EL (cell line): ENCODE measurements at places on chromosomes 7 and 10.
A peak's percentile ranks its signal among the peaks of the same experiment; 100 is the strongest.

GRCh38 chr7:143399151-143399550, 9.5 kb downstream of the EPHA1 start:
- DNase-seq = no peak

- DNase-seq = peak; percentile 21
Observed at GRCh38 chr10:114310346-114310745, 71.3 kb downstream of the VWA2 start.

DNA sequence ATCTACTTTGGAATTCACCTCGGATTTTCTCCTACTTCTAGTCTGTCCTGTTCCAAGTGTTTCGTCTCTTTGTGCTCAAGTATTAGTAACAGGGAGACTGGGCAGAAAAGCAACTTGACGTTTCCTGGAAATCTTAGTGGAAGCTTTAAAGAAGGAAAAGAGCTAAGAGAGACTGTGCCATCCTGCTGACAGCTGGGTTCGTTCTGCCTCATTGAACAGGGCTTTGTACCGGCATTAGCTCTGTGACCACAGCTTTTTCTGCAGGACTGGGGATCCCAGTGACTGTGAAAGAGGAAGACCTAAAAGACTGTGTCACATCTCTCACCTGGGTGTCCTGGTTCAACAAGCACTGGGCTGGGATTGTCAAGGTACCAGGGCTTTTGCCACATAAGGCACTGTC, 70.8 kb upstream of the CDCA7L start:
- no peak for DNase-seq

DNA sequence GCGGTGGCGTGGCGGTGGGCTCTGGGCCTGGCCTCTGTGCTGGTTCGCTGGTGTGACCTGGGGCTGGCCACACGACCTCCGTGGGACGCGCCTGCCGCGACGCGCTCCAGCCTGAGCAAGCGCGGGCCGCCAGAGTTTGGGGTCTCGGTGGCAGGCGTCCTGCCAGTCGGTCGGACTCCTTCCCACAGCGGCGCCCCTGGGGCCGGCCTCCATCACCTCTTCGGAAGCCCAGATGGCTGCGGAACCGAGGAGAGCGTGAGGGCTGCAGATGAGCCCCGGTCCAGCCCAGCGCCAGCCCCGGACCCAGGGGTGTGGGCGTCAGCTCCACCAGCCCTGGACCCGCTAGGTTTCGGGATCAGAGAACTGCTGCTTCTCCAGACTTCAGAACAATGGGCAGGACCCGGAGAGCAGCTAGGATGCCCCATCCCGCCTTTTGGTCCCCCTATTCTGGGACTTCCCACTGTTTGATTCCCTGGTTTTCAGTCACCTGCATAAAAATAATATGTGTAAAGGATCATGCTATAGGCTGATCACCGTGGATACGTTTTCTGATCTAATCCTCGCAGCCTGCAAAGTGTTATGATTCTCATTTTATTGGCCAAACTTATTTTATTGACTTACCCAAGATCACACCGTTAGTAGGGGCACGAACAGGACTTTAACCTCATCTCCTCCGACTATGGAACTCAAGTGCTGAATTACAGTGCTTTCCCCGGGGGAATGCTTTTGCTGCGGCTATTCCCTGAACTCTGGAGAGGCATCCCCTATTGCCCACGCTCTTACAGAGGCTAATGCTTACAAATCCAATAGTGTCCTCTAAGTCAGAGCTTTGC, 2.8 kb downstream of the CYP26C1 start:
- no peak for DNase-seq

DNA sequence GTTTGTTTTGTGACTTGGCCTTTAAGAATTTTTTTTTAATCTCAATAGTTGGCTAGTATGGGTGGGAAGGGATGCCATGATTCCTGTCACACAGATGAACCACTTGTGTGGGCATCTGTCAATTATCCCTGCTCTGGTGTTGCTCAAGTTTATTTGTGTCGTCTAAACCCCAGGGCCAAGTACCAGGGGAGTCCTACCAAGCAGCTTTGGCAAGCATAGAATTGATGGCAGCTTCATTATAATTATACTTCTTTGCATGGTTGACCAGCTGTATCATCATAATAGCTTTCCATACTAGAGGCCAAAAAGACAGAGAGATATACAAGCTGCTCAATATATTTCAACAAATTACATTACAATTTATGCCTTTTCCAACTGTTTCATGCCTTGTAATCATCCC, 30.4 kb downstream of the SUGCT start:
- DNase-seq = no peak

- DNase-seq = no peak
Observed at GRCh38 chr7:83610649-83611304, 38.2 kb downstream of the SEMA3E start.
